ENCODE measurements at places on chromosomes 6 and 20.

- DNase-seq = no peak
Observed at GRCh38 chr6:81572020-81572419, 180.5 kb downstream of the TENT5A start.

DNA sequence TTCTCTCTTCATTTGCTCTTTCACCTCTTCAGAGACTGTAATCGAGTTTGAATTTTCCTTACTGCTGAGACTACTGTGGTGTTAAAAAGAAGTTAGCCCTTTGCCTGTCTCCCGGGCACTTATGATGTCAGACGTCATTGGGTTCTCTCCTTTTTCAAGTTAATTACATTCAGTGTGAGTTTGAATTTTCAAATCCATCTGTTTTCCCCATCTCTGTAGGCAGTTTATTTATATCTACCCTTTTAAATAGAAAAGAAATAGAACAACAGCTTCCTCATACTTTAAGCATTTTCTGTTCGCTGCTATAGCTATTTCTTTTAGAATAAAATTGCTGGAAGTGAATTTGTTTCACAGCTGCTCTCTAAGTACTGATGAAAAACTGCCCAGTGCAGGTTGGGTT is 81.4 kb downstream of the MCHR2 start:
- DNase-seq = no peak

GRCh38 chr20:23205611-23206041 is 119.5 kb upstream of the CD93 start:
- DNase-seq = no peak

DNA sequence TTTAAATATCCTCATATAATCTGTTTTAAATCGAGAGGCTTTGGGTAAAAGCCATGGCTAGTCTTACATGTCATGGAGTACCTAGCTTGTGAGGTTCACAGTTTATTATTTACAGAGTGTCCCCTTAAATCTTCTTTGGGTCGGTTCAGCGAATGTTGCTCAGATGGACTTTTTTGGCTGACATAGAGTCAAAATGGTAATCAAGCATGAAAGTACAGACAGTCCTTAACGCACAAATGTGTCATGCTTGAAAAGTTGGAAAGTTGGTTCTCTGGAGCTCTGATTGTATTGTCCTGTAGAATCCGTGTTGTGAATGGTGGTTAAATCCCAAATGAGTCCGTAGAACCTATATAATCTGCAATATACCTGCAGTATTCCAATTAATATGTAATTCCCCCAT is 22.0 kb downstream of the PTPN1 start:
- no peak for DNase-seq

GRCh38 chr20:17837179-17837578 is 131.4 kb downstream of the SNX5 start:
- DNase-seq = no peak

DNA sequence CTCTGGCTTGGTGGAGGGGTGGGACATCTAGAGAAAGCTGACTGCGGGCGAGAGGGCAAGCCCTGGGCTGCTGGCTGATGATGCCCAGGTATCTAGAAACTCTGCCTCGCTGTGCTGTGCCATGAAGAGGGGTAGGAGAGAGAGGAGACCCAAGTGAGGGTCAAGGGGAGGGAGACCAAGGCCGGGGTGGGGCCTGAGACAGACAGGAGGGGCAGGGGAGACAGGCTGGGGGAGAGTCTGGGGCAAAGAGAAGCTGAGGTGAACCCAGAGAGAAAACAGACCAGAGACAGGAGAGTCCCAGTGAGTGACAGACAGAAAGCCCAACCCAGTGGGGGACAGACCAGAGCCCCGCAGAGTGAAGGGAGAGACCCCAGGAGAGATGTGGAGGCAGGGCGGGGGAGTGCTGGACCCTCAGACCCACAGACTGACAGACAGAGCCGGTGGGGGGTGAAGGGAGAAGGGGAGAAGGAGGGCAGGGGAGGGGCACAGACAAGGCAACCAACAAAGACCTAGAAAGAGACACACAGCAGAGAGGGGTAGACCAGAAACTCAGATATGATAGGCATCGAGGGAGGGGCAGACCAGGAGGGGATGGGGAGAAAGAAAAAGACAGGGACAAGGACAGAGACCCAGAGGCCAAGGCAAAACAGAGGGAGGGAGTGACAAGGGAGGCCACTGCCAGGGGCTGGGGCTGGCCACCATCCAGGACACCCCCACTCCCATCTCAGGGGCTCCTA is 5.9 kb downstream of the TEAD3 start:
- DNase-seq = no peak

DNA sequence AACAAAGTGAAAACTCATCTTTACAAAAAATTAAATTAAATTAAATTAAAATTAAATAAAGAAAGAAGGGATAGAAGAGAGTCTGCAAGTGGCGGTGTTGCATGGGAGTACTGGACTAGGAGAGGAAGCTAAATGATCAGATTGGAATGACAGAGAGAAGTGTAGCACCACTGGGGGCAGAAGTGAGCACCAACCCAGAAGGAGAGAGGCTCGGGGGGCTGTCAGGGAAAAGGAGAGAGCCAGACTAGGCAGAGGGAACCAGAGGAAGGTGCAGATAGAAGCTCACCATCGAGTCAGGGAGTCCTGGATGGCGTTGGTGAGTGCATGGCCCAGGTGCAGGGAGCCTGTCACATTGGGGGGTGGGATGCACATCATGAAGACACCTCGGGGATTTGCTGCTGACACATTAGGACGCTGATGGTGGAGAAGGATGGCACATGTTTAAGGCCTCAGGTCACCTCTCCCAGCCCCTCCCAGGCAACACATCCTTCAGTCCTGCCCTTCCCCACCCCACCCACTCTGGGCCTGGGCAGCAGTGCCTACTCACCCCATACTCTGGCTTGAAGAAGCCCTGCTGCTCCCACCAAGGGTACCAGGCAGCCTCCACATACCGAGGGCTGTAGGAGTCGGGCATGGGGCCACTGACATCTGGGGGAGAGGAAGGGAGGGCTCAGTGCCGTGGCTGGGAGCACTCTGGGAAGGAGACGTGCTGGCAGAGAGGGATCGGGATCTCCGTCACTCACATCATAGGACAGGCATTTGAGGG is 4.0 kb downstream of the VARS1 start:
- DNase-seq = no peak

DNA sequence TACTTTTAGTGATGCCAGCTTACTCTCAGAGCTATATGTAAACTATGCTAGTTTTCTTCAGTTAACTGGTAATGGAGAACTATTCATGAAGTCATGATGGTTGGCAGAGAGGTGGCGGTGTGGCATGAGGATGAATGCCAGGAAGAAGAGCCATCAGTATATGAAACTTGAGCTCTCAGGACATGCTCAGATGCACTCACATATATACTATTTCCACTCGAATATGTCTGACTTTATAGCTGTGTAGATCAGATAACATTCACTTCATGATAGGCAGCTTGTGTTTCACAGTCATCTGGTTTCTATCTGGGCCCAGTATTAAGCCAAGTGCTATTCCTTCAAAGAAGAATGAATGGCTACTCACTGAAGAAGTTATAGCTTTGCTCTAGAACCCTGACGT is 46.2 kb upstream of the CEP85L start:
- DNase-seq = no peak

GRCh38 chr6:35719404-35719829 is 17.4 kb upstream of the ARMC12 start:
- no peak for DNase-seq

GRCh38 chr6:152293404-152293803 is 343.8 kb downstream of the SYNE1 start:
- no peak for DNase-seq

- DNase-seq = no peak
Observed at GRCh38 chr20:5989539-5989938, 39.1 kb downstream of the MCM8 start.

DNA sequence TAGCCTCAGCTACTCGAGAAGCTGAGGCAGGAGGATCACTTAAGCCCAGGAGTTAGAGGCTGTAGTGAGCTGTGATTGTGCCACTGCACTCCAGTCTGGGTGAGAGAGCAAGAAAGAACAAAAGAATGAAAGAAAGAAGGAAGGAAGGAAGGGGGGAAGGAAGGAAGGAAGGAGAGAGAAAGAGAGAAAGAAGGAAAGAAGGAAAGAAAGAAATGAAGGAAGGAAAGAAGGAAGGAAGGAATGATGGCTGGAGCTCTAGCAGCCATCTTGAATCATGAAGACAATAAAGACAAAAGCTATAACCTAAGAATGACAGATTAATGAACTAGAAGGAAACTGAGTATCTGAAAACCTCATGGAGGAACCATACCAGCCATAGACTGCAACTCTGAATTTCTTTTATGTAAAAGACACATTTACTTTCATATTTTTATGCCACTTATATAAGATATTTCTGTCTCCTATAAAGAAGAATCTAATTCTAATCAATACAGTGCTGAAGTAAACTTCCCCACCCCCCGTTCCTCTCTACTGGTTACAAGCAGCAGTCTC is 522.3 kb upstream of the JARID2 start:
- no peak for DNase-seq

GRCh38 chr6:41914869-41915530 is 5.9 kb downstream of the MED20 start:
- DNase-seq = no peak
